Activated naive CD4-positive, alpha-beta T cell (primary cell): ENCODE measurements at places on chromosomes 2 and 18.

DNA sequence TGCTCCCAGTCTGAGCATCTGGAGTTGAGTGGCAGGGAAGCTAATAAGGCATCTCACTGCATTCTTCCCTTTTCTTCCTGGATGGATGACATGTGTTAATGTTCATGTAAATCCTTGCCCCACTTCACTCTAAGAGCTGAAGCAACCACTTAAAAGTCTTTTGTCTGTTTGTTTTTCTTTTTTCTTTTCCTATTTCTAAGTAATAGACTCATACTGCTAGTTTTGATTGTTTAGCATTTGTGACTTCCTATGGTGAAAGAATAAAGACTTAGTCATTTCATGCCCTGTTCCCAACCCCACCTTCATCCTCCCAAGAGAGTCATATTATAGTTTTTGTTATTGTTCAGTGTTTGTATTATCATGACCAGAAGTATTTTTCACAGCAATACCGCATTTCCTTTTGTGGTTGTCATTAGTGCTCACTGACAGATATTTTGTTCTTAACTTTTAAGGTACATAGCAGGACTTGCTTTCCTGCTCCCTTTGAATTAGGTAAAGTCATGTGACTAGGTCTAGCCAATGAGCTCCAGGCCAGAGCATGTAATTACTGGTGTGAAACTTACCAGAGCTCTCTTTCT lies 18.1 kb upstream of the SPP2 start:
- no peak for DNase-seq

DNA sequence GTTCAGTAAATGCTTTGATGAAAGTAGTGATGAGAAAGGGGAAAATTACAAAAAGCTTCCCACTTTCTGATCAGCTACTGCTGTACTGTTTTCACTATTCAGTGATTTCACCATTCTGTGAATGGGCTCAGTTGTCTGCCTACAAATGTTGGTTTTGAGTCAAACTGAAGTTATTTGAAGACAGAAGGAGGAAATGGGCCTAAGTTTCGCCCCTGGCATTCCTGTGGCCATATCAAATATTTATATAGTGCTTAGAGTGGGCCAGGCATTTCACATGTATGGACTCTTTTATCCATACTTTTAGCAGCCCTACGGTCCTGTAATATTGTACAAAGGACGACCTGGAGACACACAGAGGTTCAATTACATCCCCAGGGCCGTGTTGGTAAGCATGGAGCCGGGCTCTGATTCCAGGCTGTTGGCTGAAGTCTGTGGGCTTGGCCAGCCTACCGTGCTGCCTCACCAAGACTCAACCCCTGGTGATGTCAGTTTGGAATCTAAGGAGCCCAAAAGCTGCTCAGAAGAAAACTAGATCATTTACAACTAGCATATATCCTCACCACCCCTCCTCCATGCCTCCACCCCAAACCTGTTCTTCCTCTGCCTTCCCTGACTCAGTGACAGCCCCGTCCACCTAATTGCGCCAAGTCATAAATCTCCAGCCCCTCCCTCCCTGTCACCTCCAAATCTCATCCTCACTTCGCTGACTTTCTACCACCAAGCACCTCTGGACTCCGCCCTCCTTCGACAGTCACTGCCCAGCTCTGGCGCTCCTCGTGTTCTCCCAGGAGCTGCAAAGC lies 10.1 kb upstream of the GRHL1 start:
- DNase-seq, result no peak

DNA sequence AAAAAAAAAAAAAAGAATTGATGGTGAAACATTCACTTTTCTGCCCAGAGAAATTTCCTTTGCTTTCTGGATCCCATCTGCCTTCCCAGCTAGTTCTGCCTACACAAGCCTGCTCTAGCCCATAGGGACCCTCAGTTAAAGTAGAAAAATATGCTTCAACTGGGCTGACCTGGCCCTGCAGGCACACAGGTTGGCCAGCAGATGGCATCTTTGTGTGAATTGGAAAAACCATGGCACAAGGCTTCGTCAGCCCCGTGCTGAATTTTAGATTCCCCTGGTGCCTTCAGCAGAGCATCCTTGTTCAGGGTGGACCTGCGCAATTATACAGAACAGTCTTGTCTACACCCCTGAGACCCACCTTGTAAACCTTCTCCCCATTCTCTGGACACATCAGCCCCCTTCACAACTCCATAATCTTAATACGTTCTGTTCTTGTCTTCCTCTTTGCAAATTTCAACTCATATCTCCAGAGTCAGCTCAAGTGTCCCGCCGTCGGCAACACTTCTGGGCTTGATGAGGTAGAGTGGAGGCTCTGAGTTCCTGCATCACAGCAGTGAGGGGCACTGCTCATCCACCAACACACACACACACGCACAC lies 114.5 kb downstream of the INSIG2 start:
- DNase-seq, result peak; percentile 25

- no peak for DNase-seq
Measured at GRCh38 chr18:51712821-51713220, 515.3 kb upstream of the MEX3C start.

GRCh38 chr2:54386585-54386984 lies 69.5 kb upstream of the SPTBN1 start:
- no peak for DNase-seq

DNA sequence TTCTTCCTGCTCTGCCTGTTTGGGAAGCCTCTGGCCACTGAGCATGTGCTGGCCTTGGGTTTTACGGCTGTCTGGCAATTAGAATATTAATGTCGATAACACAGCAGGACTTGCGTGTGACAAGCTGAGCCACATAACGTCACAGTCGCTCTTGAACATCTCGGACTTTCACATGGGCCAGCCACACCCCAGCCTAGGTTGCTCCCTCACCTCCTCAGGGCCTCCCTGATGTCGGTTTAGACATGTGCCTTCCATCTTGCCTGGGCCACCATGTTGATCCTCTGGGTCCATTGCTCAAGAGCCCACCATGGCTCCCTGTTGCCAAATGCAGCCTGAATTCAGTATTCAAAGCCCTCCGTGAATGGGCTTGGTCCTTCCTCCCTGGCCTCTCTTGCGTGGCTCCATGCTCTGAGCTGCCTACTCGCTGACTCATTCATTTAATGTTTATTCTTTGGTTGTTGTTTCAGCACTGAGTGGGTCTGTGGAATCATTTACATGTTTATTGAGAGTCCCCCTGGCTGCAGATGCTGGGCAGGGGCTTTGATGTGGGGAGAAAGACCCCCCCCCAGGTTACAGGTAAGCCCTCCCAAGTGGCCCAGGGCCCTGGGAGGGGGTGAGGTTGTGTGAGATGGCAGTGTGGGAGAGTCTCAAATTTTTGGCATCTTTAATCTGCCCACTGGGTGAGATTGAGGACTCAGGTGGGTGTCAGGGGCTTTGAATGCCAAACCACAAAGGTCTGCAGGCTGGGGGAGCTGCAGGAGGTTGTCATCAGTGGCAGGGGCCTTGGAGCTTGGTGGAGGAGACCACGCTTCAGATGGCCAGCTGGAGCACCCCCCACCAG lies 62.0 kb downstream of the ODC1 start:
- no peak for DNase-seq

DNA sequence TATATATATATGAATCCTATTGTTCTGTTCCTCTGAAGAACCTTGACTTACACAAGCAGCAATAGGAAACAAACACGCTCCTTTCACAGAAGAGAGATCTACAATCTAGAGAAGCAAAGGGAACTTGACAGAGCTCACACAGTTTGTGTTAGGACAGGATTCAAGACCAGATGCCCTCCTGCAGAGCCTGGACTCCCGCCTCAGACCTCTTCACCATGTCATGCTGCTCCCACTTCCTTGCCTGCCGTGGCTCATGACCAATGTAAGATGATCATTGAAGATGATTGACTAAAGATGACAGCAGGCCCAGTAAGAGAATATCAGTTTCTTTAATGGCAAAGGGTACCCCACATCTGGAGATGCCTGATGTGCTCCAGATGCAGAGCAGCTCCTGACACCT lies 111.2 kb upstream of the AGAP1 start:
- no peak for DNase-seq

GRCh38 chr2:33291278-33292013 lies 185.0 kb upstream of the RASGRP3 start:
- DNase-seq, result no peak

DNA sequence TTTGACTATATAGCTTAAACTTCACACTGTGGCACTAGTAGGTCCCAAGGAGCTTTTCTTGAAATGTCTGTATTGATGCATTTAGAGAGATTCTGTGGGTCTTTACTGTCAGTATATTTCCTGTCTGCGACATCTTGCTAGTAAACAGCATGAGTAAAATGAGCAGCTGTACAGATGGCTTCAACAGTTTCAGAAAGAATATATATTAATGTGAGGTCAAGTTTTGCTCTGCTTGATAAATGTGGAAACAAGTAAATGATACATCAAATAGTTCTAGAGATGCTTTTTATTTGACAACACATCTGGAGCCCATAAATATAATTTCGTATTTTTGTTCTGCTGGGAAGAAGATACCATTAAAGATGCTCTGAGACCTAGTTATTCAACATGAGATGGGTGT lies 310.9 kb upstream of the COL3A1 start:
- no peak for DNase-seq

- DNase-seq, result no peak
Measured at GRCh38 chr18:79393181-79393634, 2.5 kb upstream of the NFATC1 start.

- DNase-seq, result no peak
Measured at GRCh38 chr2:234689911-234690379, 193.1 kb upstream of the ARL4C start.

- no peak for DNase-seq
Measured at GRCh38 chr2:222423186-222423585, 1.2 kb upstream of the SGPP2 start.

DNA sequence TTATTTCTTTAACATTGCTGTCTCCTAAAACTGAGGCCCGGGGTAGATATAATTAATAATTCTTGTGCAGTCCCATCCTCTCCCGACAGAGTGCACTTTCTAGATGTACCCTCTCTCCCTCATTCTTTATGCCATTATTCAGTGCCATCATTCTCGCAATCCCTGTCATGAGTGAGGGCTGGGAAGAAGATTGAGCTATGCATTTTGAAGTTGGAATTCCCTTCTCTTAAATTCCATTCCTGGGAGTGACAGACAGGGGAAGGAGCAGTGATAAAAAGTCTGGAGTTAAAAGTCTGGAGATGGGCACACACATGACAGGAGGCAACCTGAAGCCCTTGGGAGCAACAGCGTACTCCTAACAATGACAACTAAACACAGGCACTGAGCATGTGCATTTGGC lies 2.6 kb upstream of the KCNE4 start:
- no peak for DNase-seq

DNA sequence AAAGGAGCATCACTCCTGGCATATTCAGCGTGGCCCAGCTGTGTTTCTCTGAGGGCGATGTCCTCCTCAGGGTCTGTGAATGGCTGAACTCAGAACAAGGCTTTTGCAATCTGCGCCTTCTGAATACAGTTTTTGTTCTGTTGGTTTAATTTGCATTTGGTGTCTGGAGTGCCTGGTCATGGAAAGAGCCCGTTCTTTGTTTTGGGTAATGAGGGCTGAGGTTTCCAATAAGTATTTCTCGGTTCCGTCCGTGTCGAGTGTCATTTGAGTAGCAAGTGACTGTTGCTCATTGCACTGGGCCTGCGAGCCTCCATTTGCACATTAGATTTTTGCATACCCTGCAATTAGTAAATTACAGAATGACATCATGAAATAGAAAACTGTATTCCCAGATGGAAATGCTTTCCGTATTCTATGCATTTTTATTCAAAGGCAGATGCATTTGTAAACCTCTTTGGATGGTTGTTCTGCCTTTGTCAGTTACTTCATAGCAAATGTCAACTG lies 57.3 kb downstream of the NEDD4L start:
- no peak for DNase-seq
